Hematopoietic multipotent progenitor cell (in vitro differentiated cells): ENCODE measurements at places on chromosomes 2 and 18.

GRCh38 chr2:231854616-231855125 lies 68.4 kb downstream of the COPS7B start:
- DNase-seq = no peak

DNA sequence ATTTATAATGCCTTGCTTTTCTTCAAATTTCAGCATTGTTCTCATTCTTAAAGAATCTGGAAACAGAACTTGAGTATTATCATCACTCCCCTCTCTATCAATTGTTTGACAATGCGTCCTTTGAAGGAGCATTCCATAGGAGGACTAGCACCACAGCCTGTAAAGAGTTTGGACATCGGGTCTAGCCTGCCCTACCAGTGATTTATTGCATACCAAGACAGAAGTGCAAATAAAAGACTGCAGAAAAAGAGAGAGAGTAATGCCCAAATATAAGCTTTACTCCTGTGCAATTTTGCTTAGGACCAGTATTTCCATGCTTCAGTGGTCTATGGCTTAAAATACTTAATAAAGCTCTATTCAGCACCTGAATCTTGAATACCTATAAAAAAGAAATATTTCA lies 55.4 kb upstream of the MAP2 start:
- no peak for DNase-seq

DNA sequence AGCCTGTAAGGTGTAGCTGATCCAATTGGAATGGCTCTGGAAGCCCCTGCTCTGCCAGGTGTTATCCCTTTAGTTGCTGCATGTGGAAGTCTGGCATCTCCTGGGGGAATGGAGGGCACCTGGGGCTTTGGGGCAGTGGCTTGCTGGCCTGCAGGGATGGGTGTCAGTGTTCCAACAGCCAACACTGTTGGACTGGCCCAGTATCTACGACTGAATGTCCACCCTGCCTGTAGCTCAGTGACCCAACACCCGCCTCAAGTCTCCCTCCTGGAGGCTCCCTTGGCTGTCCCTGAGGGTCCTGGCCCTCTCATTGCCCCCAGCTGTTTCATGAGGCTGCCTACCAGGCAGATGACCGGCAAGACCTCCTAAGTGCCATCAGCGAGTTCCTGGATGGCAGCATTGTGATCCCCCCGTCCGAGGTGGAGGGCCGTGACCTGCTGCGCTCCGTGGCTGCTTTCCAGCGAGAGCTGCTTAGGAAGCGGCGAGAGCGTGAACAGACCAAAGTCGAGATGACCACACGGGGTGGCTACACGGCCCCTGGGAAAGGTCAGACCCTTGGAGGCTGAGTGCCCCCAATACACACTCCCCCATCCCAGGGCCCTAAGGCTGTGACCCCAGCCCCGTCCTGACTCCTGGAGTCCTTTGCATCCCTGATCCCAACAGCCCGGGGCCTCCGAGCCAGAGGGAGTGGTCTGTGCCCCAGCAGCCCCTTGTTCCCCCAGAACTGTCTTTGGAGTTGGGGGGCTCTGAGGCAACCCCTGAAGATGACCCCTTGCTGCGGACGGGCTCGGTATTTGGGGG lies 7.7 kb downstream of the SLC4A3 start:
- DNase-seq = no peak

GRCh38 chr2:128308284-128308731 lies 10.4 kb downstream of the HS6ST1 start:
- DNase-seq = no peak

GRCh38 chr2:207230261-207231105 lies 64.7 kb upstream of the KLF7 start:
- no peak for DNase-seq

DNA sequence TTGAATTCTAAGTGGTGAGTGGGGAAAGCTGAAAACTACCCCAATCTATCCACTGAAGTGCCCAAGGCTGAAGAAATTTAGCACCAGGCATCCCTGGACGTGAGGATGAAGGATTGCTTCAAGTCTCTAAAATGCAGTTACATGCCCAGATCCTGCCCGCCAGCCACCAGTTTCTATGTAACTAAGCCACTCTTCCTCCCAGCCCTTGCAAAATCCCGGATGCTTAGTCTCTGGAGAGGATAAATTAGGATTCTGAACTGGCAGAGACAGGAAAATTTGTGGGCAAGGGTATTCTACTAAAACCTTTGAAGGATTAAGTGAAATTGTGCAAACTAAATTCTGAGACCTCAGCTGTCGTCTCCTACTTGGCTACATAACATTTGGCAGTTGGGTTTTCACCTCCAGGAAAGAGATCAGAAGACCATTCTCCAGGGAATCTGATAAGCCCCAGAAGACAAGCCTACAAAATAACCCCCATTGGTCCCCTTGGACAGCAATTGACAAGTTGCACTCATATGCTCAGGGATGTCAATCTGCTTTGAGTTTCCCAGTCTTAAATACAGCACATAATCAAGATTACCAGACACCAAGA lies 93.9 kb upstream of the CD226 start:
- DNase-seq = no peak

- no peak for DNase-seq
These were observed 104.1 kb downstream of the ZBTB7C start for GRCh38 chr18:48304906-48305693.

GRCh38 chr18:43680096-43680495 lies 402.8 kb upstream of the SYT4 start:
- DNase-seq = no peak
